ENCODE measurements at places on chromosomes 5 and 9. TPM values are rescaled to one million over a fixed set of nuclear protein-coding genes. Genes with fewer than 3 reads are reported as not detected.
A peak's percentile ranks its signal among the peaks of the same experiment; 100 is the strongest.

PNPLA7 gene
- 0.13 TPM for total RNA-seq

PRSS3 gene
- not detected for total RNA-seq

LRRTM2 gene
- total RNA-seq: not detected

F2RL1 gene
- 10.6 TPM for total RNA-seq

LOX gene
- total RNA-seq: 0.11 TPM

BTF3 gene
- 885 TPM for total RNA-seq

SPTAN1 gene
- total RNA-seq: 112 TPM

LCN1 gene
- not detected for total RNA-seq

GRCh38 chr5:12704955-12705354 is 800.7 kb upstream of the CTNND2 start:
- H3K27ac ChIP-seq: no peak overlapping the region
- no peak overlapping the region for H3K4me3 ChIP-seq
- H3K4me1 ChIP-seq: no peaks in the 10 kb centered on the region

DNA sequence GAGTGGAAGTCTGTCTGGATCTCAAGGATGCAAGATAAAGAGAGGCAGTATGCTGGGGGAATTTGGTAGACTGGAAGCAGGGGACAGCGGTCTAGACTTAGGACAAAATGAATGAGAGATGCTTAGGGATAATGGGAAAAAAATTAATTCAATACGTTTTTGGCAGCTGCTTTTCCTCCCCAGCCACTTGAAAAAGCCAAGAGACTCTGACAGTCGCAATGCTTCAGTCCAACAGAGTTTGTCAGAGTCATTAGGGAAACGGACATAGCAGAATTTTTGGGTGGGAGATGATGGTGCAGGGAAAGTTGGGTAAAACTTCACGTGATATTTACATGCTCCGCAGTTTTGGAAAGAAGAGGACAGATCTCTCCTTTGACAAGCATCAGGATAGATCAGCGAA is 129.7 kb downstream of the GOLPH3 start:
- peaks cover 6% of the 10 kb centered on the region for H3K4me1 ChIP-seq
- H3K4me3 ChIP-seq: no peak overlapping the region
- DNase-seq: no peak
- no peak overlapping the region for H3K27ac ChIP-seq

DNA sequence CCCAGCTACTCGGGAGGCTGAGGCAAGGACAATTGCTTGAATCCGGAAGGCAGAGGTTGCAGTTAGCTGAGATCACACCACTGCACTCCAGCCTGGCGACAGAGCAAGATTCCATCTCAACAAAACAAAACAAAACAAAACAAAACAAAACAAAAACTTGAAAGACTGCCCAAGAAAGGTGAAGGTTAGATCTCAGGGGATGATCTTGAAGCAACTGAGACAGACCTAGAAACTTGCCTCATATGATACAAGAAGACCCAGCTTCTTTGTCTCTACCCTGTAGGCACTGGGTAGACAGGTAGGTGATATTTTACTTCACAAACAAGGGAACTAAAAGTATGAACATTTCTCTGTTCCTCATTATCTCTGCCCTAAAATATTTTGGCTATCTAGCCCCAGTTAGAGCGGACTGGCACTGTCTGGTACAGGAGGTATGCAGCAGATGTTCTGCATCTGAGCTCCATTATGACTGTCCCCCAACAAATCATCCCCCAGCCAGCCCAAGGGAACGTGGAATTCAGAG is 26.3 kb upstream of the SHOC1 start:
- H3K4me1 ChIP-seq: no peaks in the 10 kb centered on the region
- H3K36me3 ChIP-seq: no peaks in the 10 kb centered on the region
- no peak for DNase-seq
- no peak overlapping the region for H3K27ac ChIP-seq

GRCh38 chr5:165919196-165919595 is 2372.2 kb upstream of the WWC1 start:
- H3K4me3 ChIP-seq: no peak overlapping the region
- H3K4me1 ChIP-seq: peaks cover 7% of the 10 kb centered on the region
- no peak overlapping the region for H3K27ac ChIP-seq
- no peaks in the 10 kb centered on the region for H3K27me3 ChIP-seq
- DNase-seq: no peak

- no peaks in the 10 kb centered on the region for H3K27me3 ChIP-seq
- H3K4me3 ChIP-seq: no peak overlapping the region
- H3K4me1 ChIP-seq: no peaks in the 10 kb centered on the region
- DNase-seq: no peak
- no peaks in the 10 kb centered on the region for H3K36me3 ChIP-seq
Measured at GRCh38 chr5:78076351-78076750, 218.1 kb downstream of the AP3B1 start.

DNA sequence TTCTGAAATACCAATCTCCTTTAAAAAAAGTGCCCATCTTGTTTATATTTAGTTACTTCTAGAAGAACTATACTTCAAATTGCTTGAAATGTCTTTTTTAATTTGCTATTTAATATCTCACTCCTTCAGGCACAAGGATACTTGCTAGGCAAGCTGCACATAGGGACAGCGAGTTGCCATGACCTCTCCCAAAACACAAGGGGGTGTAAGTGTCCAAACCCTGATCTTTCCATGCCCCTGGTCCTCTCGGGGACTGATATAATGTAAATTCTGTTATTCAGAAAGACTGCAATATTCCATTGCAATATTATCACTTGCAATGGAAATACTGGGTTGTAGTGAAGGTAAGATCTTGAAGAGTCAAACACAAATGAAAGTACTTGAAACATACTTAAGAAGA is 480.4 kb downstream of the CETN3 start:
- no peak overlapping the region for H3K27ac ChIP-seq
- H3K4me3 ChIP-seq: no peak overlapping the region
- peaks cover 11% of the 10 kb centered on the region for H3K4me1 ChIP-seq
- DNase-seq: no peak

DNA sequence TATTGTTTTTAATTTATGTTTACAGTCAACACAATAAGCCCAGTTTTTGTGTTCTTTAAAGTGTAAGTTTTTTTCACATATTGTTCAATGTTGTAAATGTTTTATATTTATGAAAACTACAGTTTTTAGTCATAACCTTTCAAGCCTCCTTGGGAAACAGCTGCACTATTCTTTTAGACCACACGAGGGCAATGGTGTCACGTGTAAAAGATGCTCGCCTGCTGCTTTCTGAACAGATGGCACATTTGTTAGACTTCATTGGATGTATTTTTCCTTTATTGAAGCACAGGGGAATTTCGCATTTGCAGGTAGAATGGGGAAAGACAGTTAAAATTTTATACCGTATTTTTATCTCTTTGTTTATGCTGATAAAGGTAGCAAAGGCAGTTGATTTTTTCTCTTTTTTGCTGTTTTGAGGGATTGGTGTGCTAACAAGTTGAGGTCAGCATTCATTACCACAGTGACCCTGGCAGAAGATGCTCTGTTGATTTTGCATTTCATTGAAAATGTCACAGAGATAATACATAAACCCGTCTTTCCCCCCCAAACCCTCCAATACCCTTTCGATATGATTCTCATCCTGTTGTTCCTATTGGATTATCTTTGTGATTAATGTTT is 59.0 kb downstream of the MAT2B start:
- H3K36me3 ChIP-seq: no peaks in the 10 kb centered on the region
- H3K27ac ChIP-seq: no peak overlapping the region
- peaks cover 30% of the 10 kb centered on the region for H3K4me1 ChIP-seq
- H3K4me3 ChIP-seq: no peak overlapping the region

DNA sequence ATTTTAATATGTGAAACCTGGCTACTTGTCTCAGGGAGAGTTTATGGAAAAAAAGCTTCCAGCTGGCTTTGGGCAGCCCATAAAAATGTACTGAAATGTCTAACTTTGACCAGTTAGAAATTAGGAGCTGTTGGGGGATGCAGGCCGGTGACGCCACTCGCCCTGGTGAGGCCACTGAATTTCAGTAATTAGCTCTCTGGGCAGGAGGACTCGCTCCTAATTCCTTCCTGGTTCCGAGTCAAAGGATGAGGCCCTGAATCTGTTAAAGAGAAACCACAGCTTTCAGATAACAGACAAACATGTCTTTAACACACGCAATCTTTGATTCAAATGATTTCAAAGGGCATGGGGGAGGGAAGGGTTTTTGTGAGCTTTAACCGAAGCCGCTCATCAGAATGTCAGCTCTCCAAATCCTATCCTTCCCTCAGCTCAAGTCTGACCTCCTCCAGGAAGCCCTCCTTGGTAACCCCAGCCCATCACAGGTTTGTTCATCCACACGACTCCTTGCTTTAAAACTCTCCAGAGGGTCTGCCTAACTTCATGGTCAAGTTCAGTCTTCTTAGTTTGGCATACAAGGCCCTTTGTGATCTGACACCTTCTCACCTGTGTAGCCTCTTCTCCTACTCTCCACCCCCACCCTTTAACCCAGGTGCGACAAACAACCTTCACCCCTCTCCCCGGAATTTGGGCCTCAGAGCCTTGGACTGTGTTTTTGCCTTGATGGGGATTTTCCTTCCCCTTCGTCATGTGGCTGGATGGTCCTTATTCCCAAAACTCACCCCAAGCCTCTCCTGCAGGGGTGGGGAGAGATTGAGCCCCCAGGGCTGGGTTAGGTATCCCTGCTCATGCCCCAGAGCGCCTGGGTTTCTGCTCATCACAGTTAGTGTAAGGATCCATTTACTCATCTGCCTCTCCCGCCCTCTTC is 13.6 kb upstream of the PHF19 start:
- H3K36me3 ChIP-seq: no peaks in the 10 kb centered on the region
- H3K4me1 ChIP-seq: peaks cover 5% of the 10 kb centered on the region
- H3K27ac ChIP-seq: no peak overlapping the region
- peaks cover 19% of the 10 kb centered on the region for H3K27me3 ChIP-seq
- no peak for DNase-seq

DNA sequence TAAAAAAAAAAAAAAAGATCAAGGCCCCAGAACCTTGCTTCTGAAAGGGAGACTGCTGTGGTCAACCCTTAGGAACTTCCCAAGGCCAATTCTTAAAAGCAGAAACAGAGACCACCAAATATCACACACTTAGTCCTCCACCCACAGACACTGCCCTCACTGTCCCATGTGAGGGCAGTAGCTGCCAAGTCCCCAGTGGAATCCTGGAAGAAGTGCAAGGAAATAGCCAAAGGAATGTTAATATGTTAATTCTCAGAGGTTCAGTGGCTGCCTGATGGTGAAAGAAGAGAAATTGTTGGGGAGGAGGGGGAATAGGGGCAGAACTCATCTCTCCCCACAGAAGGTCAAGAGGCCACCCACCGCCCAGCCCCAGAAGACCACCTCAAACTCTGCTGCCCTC is 23.1 kb downstream of the FSTL4 start:
- no peaks in the 10 kb centered on the region for H3K27me3 ChIP-seq
- H3K4me1 ChIP-seq: no peaks in the 10 kb centered on the region
- no peak for DNase-seq

DNA sequence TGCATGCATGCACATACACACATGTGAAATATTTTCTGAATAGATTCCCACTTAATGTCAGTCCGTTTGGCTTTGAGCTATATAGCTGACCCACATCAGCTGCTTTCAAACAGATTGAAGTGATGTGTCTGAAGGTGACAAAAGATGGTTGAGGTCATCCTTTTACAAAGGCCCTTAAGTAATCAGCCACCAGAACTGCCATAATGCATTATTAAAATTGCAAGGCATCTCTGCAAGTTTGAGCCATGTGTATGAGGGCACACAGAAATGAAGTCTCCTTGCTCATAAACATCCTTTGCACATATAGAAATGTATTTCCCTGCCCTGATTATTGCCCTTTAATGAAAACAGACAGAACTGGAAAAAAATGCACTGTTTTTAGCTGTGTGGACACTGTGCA is 1043.0 kb upstream of the C9orf72 start:
- no peak overlapping the region for H3K27ac ChIP-seq
- H3K4me3 ChIP-seq: no peak overlapping the region
- no peaks in the 10 kb centered on the region for H3K4me1 ChIP-seq
- H3K27me3 ChIP-seq: no peaks in the 10 kb centered on the region
- DNase-seq: no peak

- H3K36me3 ChIP-seq: no peaks in the 10 kb centered on the region
- no peak for DNase-seq
- no peak overlapping the region for H3K4me3 ChIP-seq
- H3K27me3 ChIP-seq: no peaks in the 10 kb centered on the region
Measured at GRCh38 chr9:131290036-131290766, 678 bp downstream of the PLPP7 start.

GRCh38 chr9:137323531-137324331 is 21.7 kb upstream of the NRARP start:
- H3K27ac ChIP-seq: no peak overlapping the region
- no peak for DNase-seq
- H3K4me3 ChIP-seq: no peak overlapping the region

DNA sequence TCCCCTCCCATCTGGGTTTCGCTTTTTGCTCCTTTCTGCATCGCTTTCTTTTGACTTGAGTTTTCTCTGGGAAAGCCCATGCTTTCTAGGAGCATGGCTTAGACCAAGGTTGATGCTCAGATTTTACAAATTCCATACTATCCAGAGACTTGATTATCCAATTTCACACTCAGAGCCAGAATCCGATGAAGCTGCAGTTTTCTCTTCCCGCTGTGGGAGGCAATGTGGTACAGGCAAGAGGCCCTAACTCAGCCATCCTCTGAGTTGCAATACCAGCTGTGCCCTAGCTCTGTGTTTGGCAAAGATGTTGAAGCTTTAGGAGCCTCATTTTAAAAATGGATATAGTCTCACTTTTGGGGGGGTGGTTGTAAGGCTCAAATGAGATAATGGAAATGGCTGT is 85.1 kb downstream of the BRINP1 start:
- H3K27me3 ChIP-seq: peaks cover 16% of the 10 kb centered on the region
- no peak overlapping the region for H3K4me3 ChIP-seq
- H3K36me3 ChIP-seq: no peaks in the 10 kb centered on the region
- H3K27ac ChIP-seq: no peak overlapping the region

GRCh38 chr9:33489066-33489465 is 15.3 kb upstream of the NOL6 start:
- peaks cover 13% of the 10 kb centered on the region for H3K4me1 ChIP-seq
- H3K4me3 ChIP-seq: no peak overlapping the region

DNA sequence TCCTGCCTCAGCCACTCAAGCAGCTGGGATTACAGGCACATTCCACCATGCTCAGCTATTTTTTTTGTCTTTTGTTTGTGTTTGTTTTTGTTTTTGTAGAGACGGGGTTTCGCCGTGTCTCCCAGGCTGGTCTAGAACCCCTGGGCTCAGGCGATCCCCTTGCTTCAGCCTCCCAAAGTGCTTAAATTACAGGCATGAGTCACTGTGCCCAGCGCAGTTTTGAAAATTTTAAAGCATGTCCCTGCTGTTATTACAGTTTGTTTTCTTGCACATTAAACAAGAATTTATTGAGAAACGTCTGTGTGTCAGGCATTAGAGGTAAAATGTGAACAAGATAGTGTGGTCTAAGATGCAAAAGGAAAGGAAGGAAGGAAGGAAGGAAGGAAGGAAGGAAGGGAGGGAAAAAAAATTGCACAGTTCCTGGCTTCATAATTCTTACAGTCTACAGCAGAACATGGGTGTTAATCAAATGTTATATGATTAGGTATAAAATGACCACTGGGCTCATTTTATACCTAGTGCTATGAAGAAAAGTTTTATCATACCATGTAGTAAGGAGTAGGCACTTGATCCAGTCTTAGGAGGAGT is 205.4 kb downstream of the SNX18 start:
- no peaks in the 10 kb centered on the region for H3K36me3 ChIP-seq
- no peak overlapping the region for H3K27ac ChIP-seq
- peaks cover 22% of the 10 kb centered on the region for H3K4me1 ChIP-seq
- DNase-seq: peak; percentile 11
- H3K27me3 ChIP-seq: no peaks in the 10 kb centered on the region

All from neural progenitor cell (in vitro differentiated cells).